Naive thymus-derived CD4-positive, alpha-beta T cell (primary cell): ENCODE measurements at places on chromosomes 3 and 15. TPM values are rescaled to one million over a fixed set of nuclear protein-coding genes. Genes with fewer than 3 reads are reported as not detected.

Gene ALDH1A2
- 1.7 TPM for total RNA-seq

Gene WNT5A
- total RNA-seq, result not detected

Gene SCG5
- total RNA-seq, result 0.57 TPM

Gene AGTR1
- total RNA-seq, result not detected

GRCh38 chr3:149378478-149379309, 1.2 kb upstream of the TM4SF1 start:
- DNase-seq, result no peak

- no peak for DNase-seq
Observed at GRCh38 chr3:48614044-48614443, 4.6 kb upstream of the UQCRC1 start.

DNA sequence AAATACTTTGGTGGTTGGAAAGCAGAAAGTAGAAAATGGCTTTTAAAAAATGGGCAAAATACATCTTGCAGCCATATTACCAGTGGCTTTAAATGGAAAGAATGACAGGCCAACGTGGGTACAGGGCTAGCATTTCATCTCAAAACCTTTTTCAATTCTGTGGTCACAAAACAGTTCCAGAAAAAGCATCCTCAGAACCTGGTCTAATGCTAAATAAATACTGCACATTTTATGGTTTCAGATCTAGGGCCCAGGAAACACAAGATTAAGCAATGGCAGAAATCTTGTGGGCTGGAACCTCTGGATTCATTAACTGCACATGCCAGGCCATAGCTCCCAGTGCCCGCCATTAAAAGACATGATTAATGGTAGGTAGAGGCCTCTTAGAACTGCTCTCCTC, 470.2 kb upstream of the RASGRP1 start:
- no peak for DNase-seq

DNA sequence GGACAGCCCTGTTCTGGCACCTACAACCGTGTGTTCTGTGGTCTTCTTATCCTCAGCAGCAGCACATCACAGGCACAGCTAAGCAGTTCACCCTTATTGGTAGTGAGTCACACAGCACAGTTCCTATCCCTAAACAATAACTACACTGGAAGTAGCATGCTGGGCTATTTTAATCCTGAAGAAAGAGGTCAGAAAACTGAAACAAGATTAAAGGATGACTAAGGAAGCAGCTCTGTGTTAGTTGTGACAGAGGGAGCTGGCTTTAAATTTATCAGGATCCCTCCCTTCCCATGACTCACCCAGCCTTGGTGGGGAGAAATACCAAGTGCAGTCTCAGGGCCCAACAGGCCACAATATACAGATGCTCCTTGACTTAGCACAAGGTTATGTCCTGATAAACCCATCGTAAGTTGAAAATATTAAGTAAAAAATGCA, 144.3 kb downstream of the ERC2 start:
- no peak for DNase-seq

GRCh38 chr3:94232921-94233320, 170.1 kb downstream of the NSUN3 start:
- no peak for DNase-seq

DNA sequence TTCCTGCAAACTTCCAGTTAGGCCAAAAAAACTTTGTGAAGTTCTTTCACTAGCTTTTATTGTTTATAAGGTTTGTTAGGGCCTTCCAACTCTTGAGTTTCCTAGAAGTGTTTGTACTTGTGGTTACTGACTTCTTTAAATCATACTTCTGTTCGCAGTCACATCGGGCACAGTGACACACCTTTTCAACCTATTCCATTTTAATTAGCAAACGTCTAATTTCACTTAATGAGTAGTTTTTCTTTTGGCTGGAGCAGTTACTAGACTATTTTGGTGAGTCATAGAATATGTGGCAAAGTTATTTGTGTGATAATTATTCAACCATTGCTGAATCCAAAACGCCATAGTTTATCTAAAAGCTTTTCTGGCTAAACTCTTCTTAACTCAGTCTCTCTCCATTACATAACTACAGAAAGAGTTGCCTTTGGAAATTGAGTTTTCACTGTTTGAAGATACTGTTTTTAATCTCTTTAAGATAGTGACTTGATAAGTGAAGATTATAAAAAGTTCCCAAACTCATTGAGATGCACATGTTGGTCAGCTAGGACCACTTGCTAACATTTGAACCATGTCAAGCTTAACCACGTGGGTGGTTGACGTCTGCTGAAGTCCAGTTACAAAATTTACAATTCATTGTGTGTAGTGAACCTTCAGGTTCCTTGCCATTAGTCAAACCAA, 21.5 kb downstream of the CNOT10 start:
- no peak for DNase-seq

DNA sequence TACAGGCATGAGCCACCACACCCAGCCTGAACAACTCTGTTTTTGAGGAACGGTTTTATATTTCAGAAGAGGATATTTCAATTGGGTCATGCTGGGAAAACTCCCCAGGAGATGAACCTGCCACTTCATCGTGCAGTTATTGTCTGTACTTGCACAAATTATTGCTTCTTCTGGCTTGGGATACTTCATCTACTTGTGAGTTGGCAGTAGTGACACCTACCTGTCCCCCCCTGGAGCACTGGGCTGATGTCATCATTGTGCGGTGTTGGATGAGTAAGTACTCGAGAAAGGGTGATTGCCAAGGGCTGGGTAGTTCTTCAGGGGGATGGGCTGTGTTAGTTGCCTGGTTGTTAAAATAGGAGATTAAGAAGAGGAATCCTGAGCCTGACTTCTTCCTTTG, 85.1 kb upstream of the SAMMSON start:
- no peak for DNase-seq

- no peak for DNase-seq
Observed at GRCh38 chr3:44228900-44229299, 12.8 kb upstream of the TOPAZ1 start.

GRCh38 chr15:29631076-29632070, 190.9 kb downstream of the TJP1 start:
- DNase-seq, result no peak

GRCh38 chr15:82585072-82585471, 44.8 kb upstream of the RPS17 start:
- no peak for DNase-seq

DNA sequence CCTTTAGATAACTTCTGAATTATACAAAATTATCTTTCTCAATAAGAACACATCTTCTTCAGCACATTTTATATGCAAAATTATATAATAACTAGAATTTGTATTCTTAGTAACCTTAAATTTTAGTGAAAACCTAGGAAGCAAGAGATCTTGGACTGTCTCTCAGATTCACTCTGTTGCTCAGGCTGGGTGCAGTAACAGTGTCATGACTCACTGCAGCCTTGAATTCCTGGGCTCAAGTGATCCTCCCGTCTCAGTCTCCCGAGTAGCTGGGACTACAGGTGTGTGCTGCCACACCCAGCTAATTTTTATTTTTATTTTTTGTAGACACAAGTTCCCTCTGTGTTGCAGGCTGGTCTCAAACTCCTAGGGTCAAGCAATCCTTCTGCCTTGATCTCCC, 29.9 kb downstream of the MKRN3 start:
- DNase-seq, result no peak

- no peak for DNase-seq
Observed at GRCh38 chr3:129673012-129673411, 66.5 kb upstream of the PLXND1 start.

DNA sequence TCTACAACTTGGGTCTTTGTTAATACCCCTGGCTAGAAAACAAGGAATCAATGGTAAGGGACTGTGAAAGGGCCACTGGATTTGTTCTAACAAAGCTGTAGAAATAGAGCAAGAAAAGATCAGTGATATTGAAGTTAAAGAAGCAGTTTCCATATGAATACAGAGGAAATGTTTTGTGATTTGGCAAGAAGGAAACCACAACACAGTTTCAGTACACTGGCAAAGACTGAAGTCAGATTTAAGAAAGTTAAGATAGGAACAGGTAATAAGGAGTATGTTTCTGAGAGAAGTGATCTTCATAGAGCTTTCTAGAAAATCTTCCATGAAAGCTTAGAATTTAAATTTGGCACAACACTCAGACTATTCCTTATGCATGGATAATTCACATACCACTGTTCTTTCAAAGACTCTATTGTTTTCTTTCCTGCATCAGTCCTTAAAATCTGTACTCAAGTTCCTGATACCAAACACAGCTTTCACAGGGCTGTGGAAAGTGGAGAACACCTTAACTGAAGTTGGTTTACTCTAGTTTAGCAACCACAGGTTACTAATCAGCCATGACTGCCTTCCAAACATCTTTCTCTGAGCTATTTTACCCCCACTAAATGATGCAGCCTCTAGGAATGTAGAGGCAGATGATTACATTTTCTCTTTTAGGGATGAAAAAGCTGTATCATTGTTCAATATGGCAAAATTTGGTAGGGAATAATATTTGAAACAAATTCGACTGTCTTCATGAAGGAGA, 32.4 kb upstream of the ALCAM start:
- no peak for DNase-seq

GRCh38 chr3:170585008-170585936, 603 bp downstream of the SLC7A14 start:
- no peak for DNase-seq
